A549 treated with Mapracorat at 1 μM for 4 hours (cell line): ENCODE measurements at places on chromosomes 12 and 14. TPM values are rescaled to one million over a fixed set of nuclear protein-coding genes. Genes with fewer than 3 reads are reported as not detected.

Gene TXNRD1
- total RNA-seq, result 753 to 930 TPM (median 871 TPM) in 5 replicates

Gene ANGEL1
- 6.3 to 8.1 TPM (median 7.3 TPM) in 5 replicates for total RNA-seq

Gene AMN1
- 9.0 to 11.4 TPM (median 9.8 TPM) in 5 replicates for total RNA-seq

Gene EFS
- total RNA-seq, result not detected in 5 replicates

Gene AMN
- total RNA-seq, result 0.24 to 0.63 TPM (median 0.39 TPM) in 5 replicates

Gene FOXN3
- 3.2 to 6.0 TPM (median 4.8 TPM) in 5 replicates for total RNA-seq

Gene IFNG-AS1
- total RNA-seq, result not detected in 5 replicates

Gene LMNTD1
- not detected in 5 replicates for total RNA-seq

Gene PWP1
- 86.1 to 105 TPM (median 92.9 TPM) in 5 replicates for total RNA-seq
